ENCODE measurements at places on chromosomes 2 and 18.
A peak's percentile ranks its signal among the peaks of the same experiment; 100 is the strongest.

DNA sequence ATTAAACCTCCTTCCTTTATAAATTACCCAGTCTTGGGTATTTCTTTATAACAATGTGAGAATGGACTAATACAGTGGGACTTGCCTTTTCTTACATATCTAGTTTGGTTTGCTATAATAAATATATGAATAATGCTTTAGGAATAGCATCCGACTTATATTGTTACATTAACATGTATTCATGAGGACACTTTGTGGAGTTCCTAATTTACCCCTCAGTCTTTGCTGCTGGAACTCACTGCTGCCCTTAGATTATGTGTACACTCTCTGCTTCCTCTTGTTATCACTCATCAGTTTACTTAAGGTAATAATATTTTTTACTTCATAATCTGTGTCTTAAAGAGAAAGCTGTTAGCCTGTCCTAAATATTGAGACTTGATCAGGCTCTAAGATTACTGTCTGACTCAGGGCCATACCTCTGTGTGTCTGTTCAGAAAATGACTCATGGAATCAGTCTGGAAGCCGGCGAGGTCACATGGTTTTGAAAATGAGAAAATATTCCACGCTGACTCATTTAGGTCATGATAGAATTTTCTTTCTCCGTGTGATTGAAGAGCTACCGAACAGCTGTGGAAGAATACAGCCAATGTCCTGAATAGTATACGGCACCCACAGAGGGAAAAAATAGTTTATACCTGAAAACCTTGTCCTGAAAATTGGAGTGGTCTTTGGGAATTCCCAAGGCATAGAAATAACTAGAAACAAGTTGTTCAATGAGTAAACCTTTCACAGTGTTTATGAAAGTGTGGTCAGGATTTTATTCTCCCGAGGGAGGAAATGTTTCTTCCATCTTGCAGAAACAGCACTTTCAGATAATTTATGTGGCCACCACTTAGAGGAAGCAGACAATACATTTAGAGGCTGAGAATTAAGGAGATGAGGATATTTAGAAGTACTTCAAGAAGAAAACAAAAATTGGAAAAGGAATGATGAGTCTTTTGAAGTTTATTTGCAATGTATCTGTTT is 156.4 kb downstream of the DSEL start:
- peak; percentile 56 for DNase-seq

- DNase-seq: no peak
These were observed 144.8 kb downstream of the ZNF804A start for GRCh38 chr2:184743096-184743495.

GRCh38 chr2:195214072-195214471 is 443.0 kb upstream of the SLC39A10 start:
- no peak for DNase-seq

DNA sequence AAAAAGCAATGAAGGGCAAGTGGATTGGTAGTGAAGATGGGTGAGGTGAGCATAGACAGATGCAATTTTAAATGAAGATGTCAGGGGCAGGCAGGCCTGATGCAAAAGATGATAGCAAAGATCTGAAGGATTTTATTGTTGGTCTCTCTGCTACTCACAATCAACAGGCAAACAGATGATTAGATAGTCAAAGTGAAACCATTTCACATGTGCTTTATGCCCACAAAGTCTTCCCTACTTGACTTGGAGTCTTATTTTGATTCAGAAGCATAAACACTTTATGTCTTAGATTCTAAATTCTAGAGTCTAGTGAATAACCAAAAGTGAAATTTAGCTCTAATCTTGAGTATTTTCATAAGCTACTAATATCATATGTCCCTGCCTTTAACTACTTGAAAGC is 153.8 kb upstream of the HNRNPA3 start:
- DNase-seq: no peak

DNA sequence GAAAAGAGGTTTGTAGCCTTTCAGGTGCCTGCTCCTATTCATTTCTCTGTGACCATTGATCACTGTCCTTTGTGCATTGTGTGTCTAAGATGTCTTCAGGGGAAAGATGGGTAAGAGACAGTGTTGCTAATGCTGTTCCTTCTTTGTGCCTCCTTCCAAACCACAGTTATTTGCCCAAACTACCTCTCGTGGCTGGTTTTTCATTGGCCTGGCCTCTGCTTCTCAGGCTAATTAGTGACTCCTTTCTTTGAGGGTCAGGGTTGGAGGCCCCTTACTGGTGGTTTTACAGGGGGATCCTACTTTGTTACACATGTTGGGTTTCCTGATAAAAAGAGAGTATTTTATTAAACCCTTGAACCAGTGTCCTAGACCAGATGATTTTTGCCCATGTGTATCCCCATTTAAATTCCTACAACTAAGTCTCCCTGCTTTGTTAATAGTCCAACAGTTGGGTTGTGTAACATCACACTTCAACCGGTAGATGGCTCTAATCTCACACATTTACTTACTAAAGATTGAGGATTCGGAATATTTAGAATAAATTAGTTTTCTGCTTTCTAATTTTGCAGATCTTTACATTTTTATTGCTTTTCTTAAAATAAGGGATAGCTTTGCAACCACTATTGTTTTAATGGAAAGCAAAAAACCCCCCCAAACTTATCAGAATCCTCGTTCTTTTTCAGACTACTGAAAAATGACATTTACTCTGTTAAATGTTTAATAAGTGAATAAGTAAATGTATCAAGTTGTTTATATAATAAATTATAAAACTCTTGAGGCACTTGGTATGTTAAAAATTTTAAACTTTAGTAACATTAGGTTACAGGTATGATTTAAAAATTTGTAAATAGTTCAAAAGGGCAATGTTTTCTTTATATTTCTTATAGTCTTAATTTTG is 2.4 kb downstream of the MARS2 start:
- DNase-seq: no peak
